CD4-positive, alpha-beta memory T cell (primary cell): ENCODE measurements at places on chromosomes 13 and 19. TPM values are rescaled to one million over a fixed set of nuclear protein-coding genes. Genes with fewer than 3 reads are reported as not detected.
A peak's percentile ranks its signal among the peaks of the same experiment; 100 is the strongest.

- DNase-seq, result no peak
- H3K4me1 ChIP-seq, result no peaks in the 10 kb centered on the region
- no peaks in the 10 kb centered on the region for H3K36me3 ChIP-seq
- no peak overlapping the region for H3K4me3 ChIP-seq
- H3K27ac ChIP-seq, result no peak overlapping the region
- no peaks in the 10 kb centered on the region for H3K27me3 ChIP-seq
These were observed 222.8 kb downstream of the LIG4 start for GRCh38 chr13:107992542-107992941.

DNA sequence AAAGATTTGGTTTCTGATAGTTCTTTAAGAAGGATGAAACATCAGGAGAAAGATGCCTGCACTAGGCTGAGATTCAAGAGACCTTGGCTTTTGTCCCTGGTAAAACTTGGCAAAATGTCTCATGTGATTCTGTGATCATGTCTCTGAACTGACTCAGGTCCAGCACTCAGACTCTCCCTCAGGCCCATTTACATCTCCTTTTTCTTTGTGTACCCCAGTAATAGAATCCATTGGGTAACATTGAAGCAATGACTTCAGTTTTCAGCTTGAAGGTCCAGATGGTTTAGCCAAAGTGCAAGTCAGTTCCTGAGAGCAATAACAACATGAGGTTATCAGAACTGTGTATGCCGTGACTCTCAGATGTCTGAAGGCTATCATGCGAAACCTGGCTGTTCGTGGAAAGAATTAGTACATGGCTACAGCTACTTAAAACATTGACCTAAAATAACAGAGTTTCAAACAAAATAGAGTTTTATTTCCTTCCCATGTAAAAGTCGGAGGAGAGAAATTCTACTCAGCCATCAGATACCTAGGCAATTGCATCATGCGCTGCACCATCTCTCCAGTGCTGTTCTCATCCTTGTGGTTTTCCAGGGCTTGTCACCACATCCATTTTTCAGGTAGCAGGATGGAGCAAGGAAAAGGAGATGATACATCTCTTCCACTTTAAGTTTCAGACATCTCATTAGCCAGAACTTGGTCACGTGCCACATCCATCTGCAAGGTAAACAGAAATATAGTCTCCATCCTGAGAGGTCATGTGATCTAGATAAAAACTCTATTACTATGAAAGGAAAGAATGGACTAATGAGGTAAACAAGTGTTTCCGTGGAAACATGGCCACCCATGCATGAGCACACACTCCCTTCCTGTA lies 117.3 kb downstream of the POSTN start:
- H3K4me1 ChIP-seq, result no peaks in the 10 kb centered on the region
- H3K27me3 ChIP-seq, result no peaks in the 10 kb centered on the region
- no peak overlapping the region for H3K4me3 ChIP-seq
- H3K36me3 ChIP-seq, result no peaks in the 10 kb centered on the region
- H3K27ac ChIP-seq, result no peak overlapping the region
- DNase-seq, result no peak

DNA sequence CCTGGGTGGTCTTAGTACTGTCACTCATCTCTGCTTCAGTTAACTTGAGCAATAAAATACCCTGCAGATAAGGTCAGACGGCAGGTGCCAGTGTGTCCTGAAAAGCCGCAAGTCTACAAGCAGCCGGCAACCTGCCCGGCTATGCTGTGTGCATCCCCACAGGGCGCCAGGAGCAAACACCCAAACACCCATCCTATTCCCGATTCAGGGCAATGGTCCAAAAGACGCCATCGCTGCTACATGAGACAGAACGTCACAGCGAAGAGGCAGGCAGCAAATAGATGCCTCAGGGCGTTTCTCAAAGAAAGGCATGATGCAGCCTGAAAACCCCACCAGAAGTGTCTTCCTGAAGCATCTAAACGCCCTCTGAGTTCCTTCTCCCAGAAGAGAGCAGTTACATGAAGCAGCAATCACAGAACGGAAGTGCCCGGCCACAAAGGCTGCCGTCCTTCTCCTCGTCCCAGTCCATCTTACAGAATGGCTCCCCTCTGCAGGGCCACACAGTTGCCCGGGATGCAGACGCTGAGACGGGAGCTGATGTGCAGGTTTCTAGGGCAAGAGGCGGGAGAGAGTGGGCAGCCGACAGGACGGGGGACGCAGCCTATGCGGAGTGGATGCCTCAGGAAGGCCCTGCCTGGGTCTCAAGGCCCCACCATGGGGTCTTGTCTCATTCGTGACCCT lies 35.1 kb downstream of the RASA3 start:
- H3K36me3 ChIP-seq, result peaks cover 29% of the 10 kb centered on the region
- DNase-seq, result no peak
- H3K27ac ChIP-seq, result no peak overlapping the region
- H3K27me3 ChIP-seq, result no peaks in the 10 kb centered on the region

- H3K27ac ChIP-seq, result no peak overlapping the region
- no peak for DNase-seq
- H3K36me3 ChIP-seq, result no peaks in the 10 kb centered on the region
- H3K4me1 ChIP-seq, result no peaks in the 10 kb centered on the region
- H3K4me3 ChIP-seq, result no peak overlapping the region
These were observed 155.0 kb downstream of the POSTN start for GRCh38 chr13:37443538-37443937.

DNA sequence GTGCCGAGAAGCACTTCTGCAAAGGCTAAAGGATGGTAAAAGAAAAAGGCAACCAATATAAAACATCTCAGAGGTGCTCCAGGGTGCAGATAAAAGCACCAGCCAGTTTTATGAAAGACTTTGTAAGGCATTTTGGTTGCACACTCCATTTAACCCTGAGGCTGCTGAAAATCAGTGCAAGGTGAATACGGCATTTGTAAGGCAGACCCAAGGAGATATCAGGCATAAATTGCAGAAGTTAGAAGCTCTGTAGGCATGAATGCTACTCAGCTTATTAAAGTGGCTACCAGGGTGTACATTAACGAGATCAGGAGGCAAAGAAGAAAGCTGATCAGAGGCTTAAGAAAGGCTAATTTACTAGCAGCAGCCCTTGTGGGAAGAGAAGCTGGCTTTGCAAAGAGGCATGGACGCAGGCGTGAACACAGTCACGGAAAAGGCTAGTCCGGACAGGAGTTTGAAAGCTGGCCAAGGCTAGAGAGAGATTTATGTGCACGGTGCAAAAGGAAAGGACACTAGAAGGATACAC lies 99.6 kb downstream of the ZNF429 start:
- DNase-seq, result peak; percentile 2
- no peaks in the 10 kb centered on the region for H3K36me3 ChIP-seq
- no peaks in the 10 kb centered on the region for H3K27me3 ChIP-seq
- H3K27ac ChIP-seq, result peak overlapping the region; percentile 33
- H3K4me3 ChIP-seq, result peak overlapping the region; percentile 62

DNA sequence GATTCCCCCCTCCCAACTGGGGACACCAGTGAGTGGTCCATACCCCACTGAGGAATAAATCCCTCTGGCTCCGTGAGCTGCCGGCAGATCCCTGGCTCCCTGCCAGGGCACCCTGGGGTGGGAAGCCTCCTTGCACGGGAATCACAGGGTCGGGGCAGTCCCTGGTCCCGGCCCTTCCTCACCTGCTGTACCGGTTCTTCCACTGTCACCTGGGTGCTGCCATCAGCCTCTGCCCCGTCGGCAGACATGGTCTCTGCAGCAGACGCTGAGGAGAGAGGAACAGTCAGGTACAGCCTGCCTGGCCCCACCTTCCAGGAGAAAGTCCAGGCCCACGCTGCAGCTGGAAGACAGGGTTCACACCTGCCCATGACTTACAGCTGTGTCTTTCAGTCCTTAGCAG lies 6.3 kb downstream of the PLIN3 start:
- no peak for DNase-seq
- no peaks in the 10 kb centered on the region for H3K4me1 ChIP-seq
- no peak overlapping the region for H3K27ac ChIP-seq
- H3K36me3 ChIP-seq, result peaks cover 10% of the 10 kb centered on the region
- no peaks in the 10 kb centered on the region for H3K27me3 ChIP-seq
- H3K4me3 ChIP-seq, result no peak overlapping the region

- peak overlapping the region; percentile 39 for H3K4me3 ChIP-seq
- peak; percentile 37 for DNase-seq
- H3K27ac ChIP-seq, result peak overlapping the region; percentile 78
- H3K36me3 ChIP-seq, result no peaks in the 10 kb centered on the region
- no peaks in the 10 kb centered on the region for H3K27me3 ChIP-seq
These were observed 20.0 kb upstream of the ERCC1 start for GRCh38 chr19:45443462-45444317.

GRCh38 chr13:97498419-97498818 lies 64.5 kb downstream of the RAP2A start:
- no peaks in the 10 kb centered on the region for H3K27me3 ChIP-seq
- no peak overlapping the region for H3K27ac ChIP-seq
- no peaks in the 10 kb centered on the region for H3K4me1 ChIP-seq
- no peak for DNase-seq
- no peaks in the 10 kb centered on the region for H3K36me3 ChIP-seq

GRCh38 chr19:56301886-56302620 lies 12.6 kb downstream of the ZSCAN5A start:
- H3K4me1 ChIP-seq, result peaks cover 16% of the 10 kb centered on the region
- no peak for DNase-seq

GRCh38 chr19:5929179-5929578 lies 15.1 kb downstream of the CAPS start:
- H3K4me3 ChIP-seq, result no peak overlapping the region
- DNase-seq, result no peak
- H3K27ac ChIP-seq, result no peak overlapping the region
- peaks cover 91% of the 10 kb centered on the region for H3K36me3 ChIP-seq

GRCh38 chr13:39249982-39250381 lies 211.7 kb downstream of the NHLRC3 start:
- no peak for DNase-seq
- H3K27ac ChIP-seq, result no peak overlapping the region
- no peaks in the 10 kb centered on the region for H3K4me1 ChIP-seq
- no peaks in the 10 kb centered on the region for H3K36me3 ChIP-seq

Gene PEG3
- total RNA-seq, result not detected

Gene ZNF223
- 6.8 TPM for total RNA-seq

Gene GPC6
- not detected for total RNA-seq

Gene CBARP
- not detected for total RNA-seq

Gene SLC8A2
- not detected for total RNA-seq

Gene NCAN
- not detected for total RNA-seq
